ENCODE measurements at places on chromosomes 5 and 9.

DNA sequence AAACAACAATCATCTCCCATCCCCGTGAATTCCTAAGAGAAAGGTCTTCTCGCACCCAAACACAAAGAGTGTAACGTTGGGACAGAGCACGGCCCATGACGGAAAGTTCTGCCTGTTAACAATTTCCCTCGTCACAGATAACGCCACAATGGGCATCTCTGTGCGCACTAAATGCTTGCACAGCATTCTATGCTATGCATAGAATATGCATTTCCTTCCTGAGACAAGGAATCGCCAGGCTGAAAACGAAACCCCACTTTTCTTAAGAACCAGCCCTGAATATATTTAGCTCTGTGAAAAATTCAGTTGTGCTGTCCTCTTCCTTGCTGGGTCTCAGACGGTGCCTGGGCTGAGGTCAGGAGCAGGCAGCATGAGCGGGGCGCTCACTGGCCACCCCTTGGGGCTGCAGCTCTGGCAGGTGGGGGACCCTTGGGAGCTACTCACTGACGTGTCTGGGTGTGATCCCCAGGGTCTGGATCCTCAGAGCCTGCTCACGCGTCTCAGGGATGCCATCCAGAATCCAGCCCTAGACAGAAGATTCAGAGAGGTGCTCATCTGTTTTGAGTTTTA, 49.8 kb downstream of the AK8 start:
- DNase-seq, result no peak

- DNase-seq, result no peak
Observed at GRCh38 chr5:91024727-91025126, 358.4 kb downstream of the ARRDC3 start.

DNA sequence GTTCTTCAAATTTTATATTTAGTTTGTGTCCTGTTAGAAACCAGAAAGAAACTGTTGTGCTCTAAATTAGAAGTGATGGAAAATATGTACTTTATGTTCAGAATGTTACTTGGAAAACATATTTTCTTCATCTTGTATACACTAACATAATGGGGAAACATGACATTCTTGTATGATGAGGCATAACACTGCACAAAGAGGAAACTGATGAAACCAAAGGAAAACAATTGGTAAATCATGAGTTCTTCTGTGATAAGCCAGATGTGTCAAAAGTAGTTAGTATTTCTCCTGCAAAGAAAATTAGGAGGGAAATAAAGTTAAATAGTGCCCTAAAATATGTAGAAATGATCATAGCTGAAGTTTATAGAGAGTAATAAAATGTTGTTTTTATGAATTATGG, 111.1 kb upstream of the FBN2 start:
- no peak for DNase-seq

GRCh38 chr5:29414681-29415080, 1778.8 kb upstream of the CDH6 start:
- no peak for DNase-seq

DNA sequence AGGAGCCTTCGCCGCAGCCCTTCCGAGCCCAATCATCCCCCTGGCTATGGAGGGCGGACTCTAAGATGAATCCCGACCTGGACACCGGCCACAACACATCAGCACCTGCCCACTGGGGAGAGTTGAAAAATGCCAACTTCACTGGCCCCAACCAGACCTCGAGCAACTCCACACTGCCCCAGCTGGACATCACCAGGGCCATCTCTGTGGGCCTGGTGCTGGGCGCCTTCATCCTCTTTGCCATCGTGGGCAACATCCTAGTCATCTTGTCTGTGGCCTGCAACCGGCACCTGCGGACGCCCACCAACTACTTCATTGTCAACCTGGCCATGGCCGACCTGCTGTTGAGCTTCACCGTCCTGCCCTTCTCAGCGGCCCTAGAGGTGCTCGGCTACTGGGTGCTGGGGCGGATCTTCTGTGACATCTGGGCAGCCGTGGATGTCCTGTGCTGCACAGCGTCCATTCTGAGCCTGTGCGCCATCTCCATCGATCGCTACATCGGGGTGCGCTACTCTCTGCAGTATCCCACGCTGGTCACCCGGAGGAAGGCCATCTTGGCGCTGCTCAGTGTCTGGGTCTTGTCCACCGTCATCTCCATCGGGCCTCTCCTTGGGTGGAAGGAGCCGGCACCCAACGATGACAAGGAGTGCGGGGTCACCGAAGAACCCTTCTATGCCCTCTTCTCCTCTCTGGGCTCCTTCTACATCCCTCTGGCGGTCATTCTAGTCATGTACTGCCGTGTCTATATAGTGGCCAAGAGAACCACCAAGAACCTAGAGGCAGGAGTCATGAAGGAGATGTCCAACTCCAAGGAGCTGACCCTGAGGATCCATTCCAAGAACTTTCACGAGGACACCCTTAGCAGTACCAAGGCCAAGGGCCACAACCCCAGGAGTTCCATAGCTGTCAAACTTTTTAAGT, 819 bp downstream of the ADRA1B start:
- DNase-seq, result no peak

DNA sequence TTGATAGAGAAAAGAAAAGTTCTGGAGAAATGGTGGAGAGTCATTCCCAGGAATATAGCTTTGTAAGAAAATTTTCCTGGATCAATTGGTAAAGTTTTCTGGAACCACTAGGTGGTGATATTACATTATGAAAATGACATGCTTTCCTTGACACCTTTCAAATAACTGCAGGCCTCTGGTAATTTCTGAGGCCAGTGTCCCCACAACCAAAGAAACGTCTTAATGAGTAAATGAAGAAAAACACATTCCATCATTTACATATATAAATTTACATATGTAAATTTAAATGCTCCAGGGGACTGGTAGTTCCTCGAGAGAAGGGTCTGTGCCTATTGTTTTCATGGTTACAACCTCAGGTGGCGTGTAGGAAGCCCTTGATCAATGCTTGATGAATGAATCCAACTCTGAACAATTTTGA, 17.2 kb upstream of the RGS3 start:
- DNase-seq, result no peak

- DNase-seq, result no peak
Observed at GRCh38 chr5:100644776-100645175, 109.6 kb downstream of the FAM174A start.

DNA sequence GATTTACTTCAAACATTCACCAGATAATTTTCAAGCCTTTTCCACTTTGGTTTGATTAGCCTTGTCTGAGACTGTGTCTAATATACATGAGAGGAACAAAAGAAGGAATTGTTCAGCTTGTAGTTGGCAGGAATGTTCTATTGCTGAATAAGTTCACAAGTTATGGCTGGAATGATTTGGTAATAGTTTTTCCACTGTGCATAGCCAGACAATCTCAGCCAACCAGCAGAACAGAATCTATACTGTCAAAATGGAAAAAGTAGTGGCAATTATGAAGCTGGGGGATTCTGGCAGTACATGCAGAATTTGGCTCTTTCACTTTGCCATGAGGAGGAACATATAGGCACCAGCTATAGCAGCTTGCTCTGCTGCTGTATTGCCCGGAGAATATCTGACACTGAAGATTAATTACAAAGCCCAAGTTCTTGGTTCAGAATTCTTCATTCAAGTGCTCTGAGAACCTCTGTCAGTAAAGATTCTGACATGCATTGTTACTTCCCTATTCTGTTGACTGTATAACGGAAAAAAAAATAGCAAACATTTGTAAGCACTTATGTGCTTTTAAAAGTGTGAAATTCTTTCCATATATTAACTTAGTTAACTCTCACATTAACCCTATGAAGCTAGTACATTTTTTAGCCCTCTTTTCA, 150.6 kb downstream of the PRR16 start:
- DNase-seq, result no peak

GRCh38 chr5:166050531-166050930, 2240.9 kb upstream of the WWC1 start:
- no peak for DNase-seq

GRCh38 chr9:76558465-76558864, 99.5 kb downstream of the GCNT1 start:
- no peak for DNase-seq

DNA sequence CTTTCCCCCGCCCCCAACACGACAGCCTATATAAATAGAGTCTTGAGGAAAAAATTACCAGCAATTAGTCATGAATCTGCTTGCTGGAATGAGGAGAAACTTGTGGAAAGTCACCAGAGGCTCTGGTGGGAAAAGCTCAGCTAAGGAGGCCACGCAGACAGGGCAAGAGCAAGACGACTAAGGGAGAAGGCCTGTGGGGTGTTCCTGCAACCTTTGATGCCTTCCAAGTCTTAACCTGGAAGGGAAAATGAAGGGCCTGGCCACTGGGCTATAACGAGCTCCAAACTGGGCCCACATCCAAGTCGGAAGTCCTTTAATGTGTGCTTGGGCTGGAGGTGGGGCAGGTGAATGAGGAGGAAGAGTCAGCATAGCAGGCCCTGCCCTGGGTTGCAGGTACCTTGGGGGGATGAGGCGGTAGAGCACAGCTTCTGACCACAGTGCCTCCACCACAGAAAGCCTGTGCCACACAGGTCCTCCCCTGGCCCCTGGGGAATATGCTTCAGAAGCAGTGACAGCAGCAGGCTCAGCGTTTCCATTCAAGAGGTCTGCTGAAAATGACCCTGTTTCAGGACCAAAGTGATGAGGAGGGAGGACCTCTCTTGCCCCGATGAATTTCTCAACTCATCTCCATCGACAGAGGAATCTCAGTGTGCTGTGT, 92.8 kb upstream of the LRRTM2 start:
- DNase-seq, result no peak

DNA sequence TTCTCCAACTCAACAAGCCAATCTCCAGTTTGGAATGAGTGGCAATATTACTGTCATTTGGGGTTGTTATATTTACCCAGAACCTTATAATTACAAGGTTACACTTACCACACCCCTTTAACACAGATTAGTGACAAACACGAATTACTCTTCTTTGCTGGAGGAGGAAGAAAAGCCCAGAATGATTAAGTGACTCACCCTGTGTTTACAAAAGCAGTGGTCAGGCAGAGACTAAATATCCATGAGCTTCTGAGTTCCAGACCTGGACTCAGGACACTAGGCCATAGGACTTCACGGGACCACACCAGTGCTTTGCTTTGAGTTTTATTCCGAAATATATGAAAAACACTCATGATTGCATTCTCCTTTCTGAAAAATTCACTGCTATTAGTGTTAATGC, 370.8 kb downstream of the TLE1 start:
- DNase-seq, result no peak

DNA sequence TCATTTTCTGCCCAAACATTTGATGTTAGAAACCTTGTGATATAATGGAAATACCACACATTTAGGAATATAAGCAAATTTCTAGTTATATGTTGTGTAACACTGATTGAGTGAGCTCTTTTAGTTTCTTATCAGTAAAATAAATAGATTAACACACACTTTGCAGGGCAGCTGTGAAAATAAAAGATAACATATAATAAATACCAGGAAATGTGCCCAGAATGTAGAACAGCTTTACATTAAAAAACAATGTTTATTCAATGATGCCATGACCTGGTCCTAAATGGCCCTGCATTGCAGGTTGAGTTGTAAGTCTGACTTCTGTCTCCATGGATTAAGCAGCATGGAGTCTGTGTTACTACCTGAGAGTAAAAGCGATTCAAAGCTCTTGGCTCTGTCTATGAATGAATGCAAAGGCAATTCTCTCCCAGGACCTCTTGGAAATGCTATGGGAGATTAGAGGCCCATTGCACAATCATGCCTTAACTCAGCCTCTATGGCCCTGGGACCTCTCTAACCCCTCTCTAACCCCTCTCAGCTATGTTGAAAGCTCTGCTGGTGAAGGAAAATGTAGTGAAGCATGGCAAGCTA, 296.0 kb upstream of the ACTBL2 start:
- DNase-seq, result no peak

DNA sequence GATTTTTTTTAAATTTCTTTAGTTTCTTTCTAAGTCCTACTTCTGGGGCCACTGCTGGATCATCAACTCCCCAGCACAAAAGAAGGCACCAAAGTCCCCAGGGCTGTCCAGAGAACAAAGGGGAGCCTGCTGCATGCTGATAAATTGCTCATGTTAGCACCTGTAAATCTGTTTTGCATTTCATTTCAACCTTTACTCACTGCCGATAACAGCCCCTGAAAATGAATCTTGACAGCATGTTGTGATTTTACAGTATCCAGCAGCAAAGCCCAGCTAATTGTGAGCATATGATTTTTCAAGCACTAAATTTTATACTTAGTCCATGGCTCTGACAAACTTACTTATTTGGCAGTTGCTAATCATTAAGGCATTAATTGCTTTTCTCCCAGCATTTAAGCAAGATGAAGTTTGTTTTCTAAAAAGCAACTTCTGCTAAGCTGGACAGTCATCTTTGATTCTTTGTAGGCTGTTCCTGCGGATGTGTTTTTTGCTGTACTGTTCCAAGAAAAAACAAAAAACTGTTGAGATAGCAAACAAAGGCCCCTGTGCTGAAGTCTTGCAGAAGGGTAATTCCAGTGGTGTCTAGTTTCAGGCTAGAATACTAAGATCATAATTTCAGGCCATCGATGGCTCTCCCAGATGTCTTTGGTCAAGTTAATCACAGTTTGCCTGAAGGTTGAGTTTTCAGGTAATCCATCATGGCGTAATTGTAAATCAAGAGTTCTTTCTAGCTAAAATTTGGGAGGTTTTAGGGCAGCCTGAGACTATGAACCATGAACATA, 73.1 kb upstream of the GAS1 start:
- DNase-seq, result no peak

DNA sequence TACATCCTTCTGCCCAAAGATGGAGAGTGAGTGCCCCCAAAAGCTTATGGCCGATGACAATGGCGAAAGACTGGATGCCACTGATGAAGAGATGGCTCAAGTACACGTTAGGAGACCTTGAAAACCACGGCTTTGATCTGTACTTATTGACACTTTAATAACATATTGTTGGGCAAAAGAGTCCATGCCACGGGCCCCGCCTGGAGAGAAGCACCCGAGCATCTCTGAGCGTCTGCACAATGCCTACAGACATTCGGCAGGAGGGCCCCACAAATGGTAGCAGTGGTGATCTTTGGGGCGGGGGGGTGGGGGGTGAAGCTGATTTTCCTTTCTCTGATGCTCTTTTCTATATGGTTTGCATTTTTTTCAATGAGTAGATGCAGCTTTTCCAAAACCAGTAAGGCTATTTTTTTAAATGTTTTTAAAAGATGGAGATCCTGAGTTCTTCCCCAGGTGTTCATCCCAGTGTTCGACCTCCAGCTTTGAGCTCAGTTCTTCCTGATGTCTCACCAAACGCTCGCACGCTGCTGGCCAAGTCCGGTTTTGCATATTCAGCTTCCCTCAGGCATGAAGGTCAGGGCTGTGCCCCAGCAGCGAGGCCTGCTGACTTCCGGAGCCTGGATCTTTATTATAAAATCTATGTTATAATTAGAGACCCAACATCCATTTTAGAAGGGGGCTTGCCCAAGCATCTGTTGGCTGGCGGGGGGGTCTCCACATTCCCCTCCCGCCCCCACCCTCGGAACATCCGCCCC, 34.3 kb upstream of the BARHL1 start:
- no peak for DNase-seq

- no peak for DNase-seq
Observed at GRCh38 chr9:37918665-37919170, 14.8 kb upstream of the SLC25A51 start.

GRCh38 chr5:11432116-11432515, 472.1 kb downstream of the CTNND2 start:
- no peak for DNase-seq

DNA sequence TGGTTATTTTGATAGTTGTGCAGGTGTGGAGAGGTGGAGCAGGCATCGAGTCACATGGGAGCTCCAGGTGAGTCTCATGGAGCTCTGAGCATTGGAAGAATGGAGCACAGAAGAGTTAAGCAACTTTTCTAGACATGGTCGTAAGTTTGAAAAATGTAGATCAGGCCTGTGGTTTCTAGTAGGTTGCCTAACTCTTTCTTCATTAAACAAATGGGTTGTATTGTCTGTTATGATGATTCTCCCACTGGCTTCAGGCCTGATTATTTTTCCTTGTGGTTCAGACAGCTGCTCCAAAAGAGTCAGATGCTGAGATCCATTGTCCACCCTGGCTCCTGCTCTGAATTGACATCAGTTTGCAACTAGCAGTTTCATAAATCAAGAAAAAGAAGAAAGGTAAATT, 80.3 kb upstream of the RPS23 start:
- DNase-seq, result no peak
